GM03348 (cell line): ENCODE measurements at places on chromosomes 7 and 10.

DNA sequence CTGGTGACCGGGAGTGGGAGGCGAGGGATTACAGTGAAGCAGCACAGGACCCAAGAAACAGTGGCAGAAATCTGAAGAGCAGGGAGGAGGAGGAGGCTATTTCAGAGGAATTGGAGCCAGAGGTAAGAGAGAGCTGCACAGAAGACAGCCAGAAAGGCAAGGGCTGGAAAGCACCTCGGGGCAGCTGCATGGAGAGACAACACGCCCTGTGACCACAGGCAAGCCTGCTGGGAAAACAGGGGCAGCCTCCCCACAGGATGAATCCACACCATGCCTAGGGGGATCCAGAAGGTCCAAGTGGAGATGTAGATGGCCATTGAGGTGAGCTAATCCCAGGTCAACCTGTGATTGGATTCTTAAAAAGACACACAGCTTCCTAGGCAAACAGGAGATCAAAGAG, 118.8 kb downstream of the CLEC2L start:
- DNase-seq = no peak

GRCh38 chr10:1208366-1209311, 152.5 kb downstream of the WDR37 start:
- DNase-seq = no peak

DNA sequence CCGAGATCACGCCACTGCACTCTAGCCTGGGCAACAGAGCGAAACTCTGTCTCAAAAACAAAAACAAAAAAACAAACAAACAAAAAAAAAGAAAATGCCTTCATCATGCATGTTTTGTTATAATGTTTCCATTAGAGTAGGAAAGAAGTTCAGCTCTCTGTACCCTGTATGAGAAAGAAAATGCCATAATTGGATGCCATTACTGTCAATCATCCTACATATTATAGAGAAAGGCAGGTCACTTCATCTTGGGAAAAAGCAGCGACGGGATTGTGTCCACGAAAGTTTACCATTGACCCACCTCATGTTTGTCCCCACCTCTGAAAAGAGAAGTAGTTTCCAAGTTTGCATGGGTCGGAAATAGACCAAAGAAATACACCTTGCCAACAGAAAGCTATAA, 33.8 kb downstream of the SEC61G start:
- DNase-seq = no peak

- no peak for DNase-seq
Measured at GRCh38 chr10:80829151-80829550, 291.4 kb downstream of the SH2D4B start.

GRCh38 chr7:114670676-114671075, 251.2 kb upstream of the MDFIC start:
- DNase-seq = peak; percentile 16

DNA sequence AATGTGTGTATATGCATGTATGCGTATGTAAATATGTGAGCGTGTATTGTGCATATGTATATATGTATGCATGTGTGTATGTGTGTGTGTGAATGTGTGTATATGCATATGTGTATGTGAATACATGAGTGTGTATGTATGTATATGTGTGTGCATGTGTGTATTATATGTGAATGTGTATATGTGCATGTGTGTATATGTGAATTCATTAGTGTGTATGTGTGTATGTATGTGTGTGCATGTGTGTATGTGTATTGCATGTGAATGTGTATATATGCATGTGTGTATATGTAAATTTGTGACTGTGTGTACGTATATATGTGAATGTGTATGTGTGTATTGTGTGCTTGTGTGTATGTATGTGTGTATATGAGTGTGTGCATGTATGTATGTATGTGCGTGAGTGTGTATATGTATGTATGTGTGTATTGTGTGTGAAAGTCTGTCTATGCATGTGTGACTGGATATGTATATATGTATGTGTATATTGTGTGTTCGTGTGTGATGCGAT, 455.9 kb downstream of the TYW1 start:
- no peak for DNase-seq

DNA sequence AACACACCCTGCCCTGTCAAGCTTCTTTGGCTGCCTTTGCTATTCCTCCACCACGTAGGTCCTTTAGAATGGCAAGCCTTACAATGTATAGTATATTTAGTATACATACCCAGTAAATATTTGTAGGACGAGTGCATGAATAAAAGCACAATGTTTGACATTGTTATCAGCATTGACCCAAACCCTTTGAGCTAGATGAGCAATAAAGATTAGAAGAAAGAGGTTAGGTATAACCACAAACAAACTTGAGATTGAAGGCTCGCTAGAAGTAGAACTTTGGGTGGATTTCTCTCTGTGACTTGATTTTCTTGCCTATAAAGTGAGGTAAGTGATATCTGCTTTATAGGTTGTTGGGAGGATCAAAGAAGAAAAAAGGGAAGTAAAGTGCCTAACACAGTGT, 561.0 kb upstream of the GALNT17 start:
- no peak for DNase-seq

DNA sequence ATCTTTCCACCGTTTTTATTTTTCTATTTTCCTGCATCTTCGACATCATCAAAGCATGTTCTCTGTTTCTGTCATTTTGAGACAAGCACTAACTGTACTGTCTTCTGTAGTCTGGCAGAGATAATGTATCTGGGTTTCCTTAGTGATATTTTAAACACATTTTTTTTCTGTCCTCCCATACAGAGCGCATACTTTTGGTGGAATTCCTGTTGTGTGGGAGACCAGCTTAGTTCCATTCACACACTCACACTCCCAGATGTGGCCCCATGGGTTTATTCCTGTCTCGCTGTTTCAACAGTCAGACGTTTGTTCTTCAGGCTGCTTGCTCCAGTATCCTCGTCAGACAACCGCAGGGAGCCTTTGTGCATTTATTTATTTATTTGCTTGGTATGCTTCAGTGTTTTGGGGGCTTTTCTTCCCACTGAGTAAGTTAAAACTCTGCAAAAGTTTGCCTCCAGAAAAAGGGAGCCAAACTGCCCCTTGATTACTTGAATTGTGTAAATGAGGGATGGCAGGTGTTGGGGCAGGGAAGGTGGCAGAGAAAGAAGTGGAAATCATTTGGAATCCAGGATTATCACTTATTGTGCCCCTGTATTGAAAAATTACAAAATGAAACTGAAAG, 456.8 kb upstream of the KLF6 start:
- DNase-seq = peak; percentile 63

- no peak for DNase-seq
Measured at GRCh38 chr10:132415956-132416355, 19.0 kb downstream of the PWWP2B start.

GRCh38 chr10:122478971-122479370, 17.6 kb downstream of the HTRA1 start:
- DNase-seq = no peak

- DNase-seq = no peak
Measured at GRCh38 chr7:158559356-158559755, 28.3 kb downstream of the PTPRN2 start.

GRCh38 chr7:134196439-134196838, 69.3 kb downstream of the LRGUK start:
- DNase-seq = no peak

DNA sequence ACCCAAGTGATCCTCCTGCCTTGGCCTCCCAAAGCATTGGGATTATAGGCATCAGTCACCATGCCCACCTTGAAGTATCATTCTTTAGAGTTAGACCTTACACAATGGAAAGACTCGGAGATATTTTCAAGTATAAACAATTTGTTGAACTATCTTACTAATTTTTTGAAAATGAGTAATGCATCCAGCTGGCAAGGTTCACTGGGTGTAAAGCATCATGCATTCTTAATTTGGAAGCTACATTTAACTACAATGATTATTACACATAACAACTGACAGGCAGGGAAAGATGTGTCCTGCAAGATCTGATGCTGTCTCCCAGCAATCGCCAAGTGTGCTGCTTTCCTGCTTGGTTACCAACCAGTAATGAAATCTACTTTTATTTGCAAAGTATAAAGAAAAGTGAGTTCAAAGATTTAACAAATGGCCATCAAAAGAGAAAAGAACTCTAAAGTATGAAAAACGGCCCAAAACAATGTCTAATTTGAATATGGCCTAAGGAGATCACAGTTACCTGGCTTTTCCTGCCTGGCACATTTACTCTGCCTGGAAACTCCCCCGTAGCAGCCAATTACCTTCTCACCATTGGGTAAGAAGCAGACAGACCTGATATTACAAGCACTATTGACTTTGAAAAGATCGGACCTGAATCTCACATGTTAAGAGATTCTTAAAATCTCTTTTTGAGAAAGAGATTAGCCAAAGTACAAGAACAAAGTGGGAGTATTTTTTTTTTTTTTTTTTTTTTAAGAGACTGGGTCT, 59.3 kb upstream of the NMT2 start:
- peak; percentile 62 for DNase-seq

GRCh38 chr7:37920849-37921805, 687 bp downstream of the EPDR1 start:
- no peak for DNase-seq

DNA sequence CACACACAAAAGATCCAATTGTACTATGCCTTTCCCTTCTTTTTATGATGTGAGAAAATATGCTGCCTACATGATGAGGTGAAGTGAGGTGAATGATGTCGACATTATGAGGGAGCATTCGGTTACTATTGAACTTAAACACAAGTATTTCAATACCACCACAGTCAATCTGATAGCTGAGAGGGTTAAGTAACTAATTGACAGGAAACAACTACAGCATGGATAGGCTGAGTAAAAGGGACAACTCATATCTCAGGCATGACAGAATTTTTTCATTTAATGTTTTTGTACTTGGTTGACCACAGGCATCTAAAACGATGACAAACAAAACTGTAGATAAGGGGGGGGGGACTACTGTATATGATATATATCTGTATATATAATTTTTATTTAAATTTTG, 488.9 kb downstream of the SH2D4B start:
- DNase-seq = no peak

GRCh38 chr10:11588873-11589574, 22.4 kb downstream of the USP6NL start:
- no peak for DNase-seq

DNA sequence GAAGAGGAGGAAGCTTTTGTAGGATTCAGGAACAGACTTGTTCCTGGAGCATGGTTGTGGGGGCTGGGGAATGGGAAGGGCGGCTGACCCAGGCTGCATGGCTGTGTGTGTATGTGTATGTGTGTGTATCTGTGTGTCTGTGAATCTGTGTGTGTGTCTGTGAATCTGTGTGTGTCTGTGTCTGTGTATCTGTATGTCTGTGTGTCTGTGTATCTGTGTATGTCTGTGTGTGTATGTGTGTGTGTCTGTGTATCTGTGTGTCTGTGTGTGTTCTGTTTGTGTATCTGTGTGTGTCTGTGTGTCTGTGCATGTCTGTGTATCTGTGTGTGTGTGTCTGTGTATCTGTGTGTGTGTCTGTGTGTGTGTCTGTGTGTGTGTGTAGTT, 6.6 kb upstream of the STX1A start:
- no peak for DNase-seq

GRCh38 chr10:108469940-108470339, 1305.4 kb upstream of the SORCS1 start:
- no peak for DNase-seq

DNA sequence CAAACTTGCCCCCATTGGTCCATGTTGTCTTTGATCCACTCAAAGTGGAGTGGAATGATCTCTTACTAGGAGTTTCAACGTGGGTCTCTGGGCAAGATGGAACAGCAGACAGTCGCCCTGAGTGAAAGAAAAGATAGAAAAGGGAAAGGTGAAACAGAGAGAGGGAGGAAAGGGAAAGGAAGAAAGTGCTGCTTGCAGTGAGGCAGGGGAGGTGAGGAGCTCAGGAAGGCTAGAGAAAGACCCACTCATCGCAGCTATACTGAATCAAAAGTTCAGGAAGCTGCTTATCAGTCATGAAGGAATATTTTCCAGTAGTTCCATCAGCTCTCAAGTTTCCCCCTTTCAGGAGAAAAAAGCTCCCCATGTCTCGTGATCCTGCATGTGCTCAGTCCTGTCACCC, 86.9 kb downstream of the ZNF467 start:
- DNase-seq = no peak

DNA sequence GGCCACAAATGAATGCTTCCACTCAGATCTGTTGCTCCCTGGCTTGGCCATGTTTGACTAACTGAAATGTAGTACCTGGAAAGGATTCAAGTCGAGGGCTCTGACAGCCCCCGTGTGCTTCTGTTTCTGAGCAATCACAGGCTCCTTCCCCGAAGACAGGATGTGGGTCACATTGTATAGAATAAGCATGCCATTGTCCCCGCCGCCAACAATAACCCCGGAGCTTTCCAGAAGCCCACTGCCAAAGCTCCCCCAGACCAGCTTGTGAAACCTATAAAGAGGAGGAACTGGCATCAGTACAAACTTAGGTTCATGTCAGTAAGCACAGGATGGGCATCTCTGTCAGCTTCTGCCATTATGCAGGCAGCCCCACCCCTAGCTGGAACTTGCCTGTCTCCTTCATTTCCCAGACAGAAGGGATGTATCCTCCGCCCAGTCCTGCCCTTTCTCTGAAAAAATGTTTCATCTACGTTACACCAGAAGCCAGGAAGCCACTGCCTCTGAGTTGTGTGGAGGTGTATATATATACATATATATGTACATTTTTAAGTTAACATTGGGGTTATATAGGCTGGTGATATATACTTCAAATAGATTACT, 10.3 kb downstream of the SEC31B start:
- no peak for DNase-seq

- DNase-seq = peak; percentile 94
Measured at GRCh38 chr10:12333380-12334185, 15.8 kb upstream of the CAMK1D start.

GRCh38 chr10:118802126-118802793, 47.5 kb upstream of the CACUL1 start:
- no peak for DNase-seq

- no peak for DNase-seq
Measured at GRCh38 chr10:88111294-88111693, 247.9 kb downstream of the PTEN start.

DNA sequence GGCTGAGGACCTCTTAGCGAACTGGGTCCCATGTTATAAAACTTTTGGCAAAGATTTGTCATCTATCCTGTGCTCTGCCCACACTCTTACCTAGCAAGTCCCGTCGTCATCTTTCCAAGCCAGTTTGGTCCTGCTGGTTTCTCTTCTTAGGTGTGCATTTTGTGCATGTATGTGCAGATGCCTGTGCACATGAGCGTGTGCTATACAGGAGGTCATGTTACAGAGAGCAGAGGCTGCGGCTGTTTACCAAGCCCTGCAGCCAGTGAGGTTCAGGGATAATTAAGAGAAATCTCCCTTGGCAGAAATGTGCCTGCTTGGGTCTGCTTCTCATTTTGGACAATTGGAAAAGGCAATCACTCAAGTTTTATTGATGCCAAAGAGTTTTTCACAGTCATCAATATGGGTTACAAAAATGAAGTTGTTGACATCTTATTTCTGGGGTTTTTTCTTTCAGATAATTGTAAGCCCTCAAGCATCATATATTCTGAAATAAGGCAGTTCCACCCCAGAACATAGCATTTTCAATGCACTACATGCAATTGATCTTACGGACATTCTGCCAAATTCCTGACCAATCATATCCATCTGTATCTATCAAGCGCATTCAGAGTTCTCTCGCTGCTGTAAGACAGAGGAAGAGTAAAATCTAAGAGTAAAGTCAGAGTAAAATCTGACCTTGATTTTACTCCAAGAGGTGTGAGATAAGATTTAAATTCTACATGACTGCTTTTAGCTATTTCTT, 361.4 kb upstream of the ZNF32 start:
- no peak for DNase-seq

- peak; percentile 21 for DNase-seq
Measured at GRCh38 chr7:47635091-47636080, 53.5 kb upstream of the TNS3 start.

- no peak for DNase-seq
Measured at GRCh38 chr7:133795068-133795665, 332.0 kb upstream of the LRGUK start.

- DNase-seq = no peak
Measured at GRCh38 chr7:22572937-22573336, 72.9 kb upstream of the STEAP1B start.

GRCh38 chr7:144452064-144452463, 48.6 kb upstream of the NOBOX start:
- no peak for DNase-seq
